Immature natural killer cell (primary cell): ENCODE measurements at places on chromosomes 3 and 15. TPM values are rescaled to one million over a fixed set of nuclear protein-coding genes. Genes with fewer than 3 reads are reported as not detected.

The ARL6IP5 gene
- 653 TPM for polyA plus RNA-seq

The CTSH gene
- 37.8 TPM for polyA plus RNA-seq

The PARP16 gene
- polyA plus RNA-seq = 17.1 TPM

- H3K27ac ChIP-seq = no peak overlapping the region
- no peaks in the 10 kb centered on the region for H3K36me3 ChIP-seq
- H3K4me1 ChIP-seq = no peaks in the 10 kb centered on the region
- no peak for DNase-seq
- H3K4me3 ChIP-seq = no peak overlapping the region
These were observed 71.8 kb downstream of the CHDH start for GRCh38 chr3:53774414-53774813.

GRCh38 chr3:67094167-67094566 lies 96.1 kb downstream of the KBTBD8 start:
- no peaks in the 10 kb centered on the region for H3K4me1 ChIP-seq
- no peak overlapping the region for H3K4me3 ChIP-seq
- DNase-seq = no peak

- no peak overlapping the region for H3K4me3 ChIP-seq
- H3K4me1 ChIP-seq = peaks cover 15% of the 10 kb centered on the region
- H3K27me3 ChIP-seq = peaks cover 5% of the 10 kb centered on the region
- H3K27ac ChIP-seq = no peak overlapping the region
- peaks cover 12% of the 10 kb centered on the region for H3K36me3 ChIP-seq
These were observed 32.4 kb upstream of the PLSCR2 start for GRCh38 chr3:146501752-146502151.

DNA sequence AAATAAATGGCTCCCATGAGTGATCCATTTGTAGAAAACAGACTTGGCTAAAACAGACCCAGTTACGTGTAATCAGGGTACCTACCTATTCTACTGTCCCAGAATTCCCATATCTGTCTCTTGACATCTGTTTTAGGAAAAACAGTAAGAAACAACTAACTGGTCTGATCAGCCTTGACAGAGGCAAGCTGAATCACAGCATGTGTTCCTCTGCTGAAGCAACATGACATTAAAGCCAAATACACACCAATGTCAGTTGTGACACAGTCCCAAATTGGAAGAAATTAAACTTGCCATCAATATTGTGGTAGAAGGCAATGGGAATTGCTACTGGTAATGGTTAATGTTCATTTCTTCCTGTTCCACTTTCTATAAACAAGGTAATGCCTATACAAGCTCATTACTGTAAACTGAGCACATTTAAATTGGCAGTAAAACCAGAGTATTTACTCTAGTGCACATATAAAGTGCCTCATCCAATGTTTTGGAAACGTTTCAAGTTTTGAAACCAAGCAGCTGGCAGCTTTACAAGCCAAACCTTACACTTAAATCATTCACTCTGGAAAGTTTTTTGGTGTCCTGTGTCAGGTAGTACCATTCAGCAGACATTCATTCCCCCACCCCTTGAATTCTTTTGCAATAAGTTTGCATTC lies 27.0 kb downstream of the ALDH1A2 start:
- H3K4me1 ChIP-seq = no peaks in the 10 kb centered on the region
- H3K27ac ChIP-seq = no peak overlapping the region

- peaks cover 65% of the 10 kb centered on the region for H3K4me1 ChIP-seq
- H3K27me3 ChIP-seq = peaks cover 5% of the 10 kb centered on the region
- no peaks in the 10 kb centered on the region for H3K36me3 ChIP-seq
- DNase-seq = no peak
- H3K27ac ChIP-seq = no peak overlapping the region
These were observed 167.3 kb downstream of the SLCO3A1 start for GRCh38 chr15:92020804-92021203.

DNA sequence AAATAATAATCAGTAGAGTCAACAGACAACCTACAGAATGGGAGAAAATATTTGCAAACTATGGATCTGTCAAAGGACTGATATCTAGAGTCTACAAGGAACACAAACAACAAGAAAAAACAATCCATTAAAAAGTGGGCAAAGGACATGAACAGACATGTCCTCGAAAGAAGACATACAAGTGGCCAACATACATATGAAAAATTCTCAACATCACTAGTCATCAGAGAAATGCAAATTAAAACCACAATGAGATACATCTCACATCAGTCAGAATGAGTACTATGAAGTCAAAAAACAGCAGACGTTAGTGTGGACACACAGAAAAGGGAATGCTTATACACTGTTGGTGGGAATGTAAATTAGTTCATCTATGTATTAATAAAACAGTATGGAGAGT lies 33.7 kb downstream of the SLC2A2 start:
- H3K36me3 ChIP-seq = no peaks in the 10 kb centered on the region
- H3K4me3 ChIP-seq = no peak overlapping the region
- no peaks in the 10 kb centered on the region for H3K4me1 ChIP-seq
- no peak for DNase-seq

- peak; percentile 62 for DNase-seq
- H3K4me1 ChIP-seq = peaks cover 54% of the 10 kb centered on the region
- H3K27me3 ChIP-seq = no peaks in the 10 kb centered on the region
- no peaks in the 10 kb centered on the region for H3K36me3 ChIP-seq
- peak overlapping the region; percentile 75 for H3K27ac ChIP-seq
These were observed 244.3 kb upstream of the MCTP2 start for GRCh38 chr15:93987068-93987467.

- H3K4me1 ChIP-seq = peaks cover 13% of the 10 kb centered on the region
- peaks cover 2% of the 10 kb centered on the region for H3K27me3 ChIP-seq
- no peak overlapping the region for H3K27ac ChIP-seq
- H3K36me3 ChIP-seq = no peaks in the 10 kb centered on the region
- no peak overlapping the region for H3K4me3 ChIP-seq
These were observed 3.5 kb downstream of the PFN2 start for GRCh38 chr3:149967086-149967685.

DNA sequence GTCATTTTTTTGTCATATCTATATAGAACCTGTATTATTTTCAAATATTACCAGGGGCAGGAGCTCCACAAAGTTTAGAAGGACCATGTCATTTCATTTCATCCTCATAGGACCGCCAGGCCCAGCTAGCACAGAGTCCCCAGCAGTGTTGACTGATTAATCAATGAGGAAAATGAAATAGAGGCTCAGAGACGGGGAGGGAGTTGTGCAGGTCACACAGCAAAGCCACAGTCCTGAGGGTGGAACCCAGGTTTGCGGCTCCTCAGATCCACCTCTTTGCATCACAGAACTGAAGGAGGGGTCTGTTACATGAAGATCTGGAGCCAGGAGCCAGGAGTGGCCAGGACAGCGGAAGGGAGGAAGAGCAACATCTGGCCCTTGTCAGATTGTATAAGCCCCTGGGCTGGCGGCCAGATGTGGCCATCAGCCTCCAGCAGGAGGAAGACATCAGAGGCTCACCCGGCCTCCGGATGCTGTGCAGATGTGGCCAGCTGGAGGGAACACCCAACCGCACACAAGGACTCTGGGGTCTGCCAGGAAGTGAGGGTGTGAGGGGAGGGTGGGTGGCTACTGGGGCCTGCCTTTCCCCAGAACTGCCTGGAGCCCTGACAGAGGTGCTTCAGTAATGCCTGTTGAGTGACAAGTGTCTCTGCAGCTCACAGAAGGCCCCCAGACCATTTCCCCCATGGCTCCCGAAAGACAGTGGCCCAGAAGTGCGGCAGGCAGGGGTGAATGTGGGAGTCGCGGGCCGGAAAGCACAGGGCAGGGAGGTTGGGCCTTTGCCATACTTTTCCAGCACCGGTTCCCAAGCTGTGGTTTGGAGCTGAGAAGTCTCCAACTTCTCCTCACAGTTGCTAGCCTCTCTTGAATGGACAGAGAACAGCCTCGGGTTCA lies 21.3 kb downstream of the EFCC1 start:
- H3K27me3 ChIP-seq = no peaks in the 10 kb centered on the region
- peak overlapping the region; percentile 92 for H3K27ac ChIP-seq
- H3K4me3 ChIP-seq = peak overlapping the region; percentile 72
- peaks cover 64% of the 10 kb centered on the region for H3K4me1 ChIP-seq
- H3K36me3 ChIP-seq = no peaks in the 10 kb centered on the region
